Cerebellar nuclear complex (tissue), 1 donor: ENCODE measurements at places on chromosomes 4 and X.

- DNase-seq, result no peak
Measured at GRCh38 chr4:3313139-3313538, 20.3 kb downstream of the RGS12 start.

GRCh38 chr4:97577004-97577403 lies 566.3 kb downstream of the STPG2 start:
- DNase-seq, result no peak

DNA sequence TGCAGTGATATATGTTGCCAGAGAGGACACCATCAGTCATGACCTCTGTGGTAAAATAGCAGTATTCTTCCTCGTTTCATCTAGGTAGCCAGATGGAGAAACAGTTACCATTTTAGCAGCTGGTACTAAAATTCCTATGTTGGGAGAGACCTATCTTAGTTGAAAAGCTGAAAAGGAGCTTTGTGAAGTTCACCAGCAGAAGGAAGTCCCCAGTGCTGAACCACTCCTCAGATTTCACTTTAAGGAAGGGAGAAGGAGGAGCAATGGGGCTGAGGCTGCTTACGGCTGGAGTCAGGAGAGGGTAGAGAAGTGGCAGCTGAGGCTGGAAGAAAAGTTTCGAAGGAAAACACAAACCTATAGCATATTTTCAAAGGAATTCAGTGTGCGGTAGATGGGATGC lies 103.7 kb downstream of the ATXN3L start:
- no peak for DNase-seq

DNA sequence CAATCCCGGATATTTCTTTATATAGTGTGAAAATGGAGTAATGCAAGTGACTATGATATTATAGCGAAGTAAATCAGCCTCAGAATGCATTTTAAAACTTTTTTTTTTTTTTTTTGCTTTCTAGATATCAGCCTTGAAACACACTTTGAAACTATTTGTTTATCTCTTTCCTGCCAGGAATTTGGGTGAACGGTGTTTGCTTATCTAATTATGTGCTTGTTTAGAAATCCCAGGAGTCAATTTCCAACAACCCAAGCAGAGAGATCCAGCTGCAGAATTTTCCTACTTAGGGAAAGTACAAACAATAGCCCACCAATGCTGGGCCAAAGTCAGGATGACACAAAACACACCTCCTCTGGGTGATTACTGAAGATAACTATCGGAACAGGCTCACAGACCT lies 958.8 kb downstream of the PCDH18 start:
- DNase-seq, result no peak

- no peak for DNase-seq
Measured at GRCh38 chr4:15547392-15547791, 77.7 kb downstream of the CC2D2A start.

GRCh38 chr4:83664741-83665140 lies 128.8 kb downstream of the GPAT3 start:
- DNase-seq, result no peak

- no peak for DNase-seq
Measured at GRCh38 chr4:39469429-39470077, 10.7 kb downstream of the LIAS start.

GRCh38 chr4:154911097-154911496 lies 130.0 kb downstream of the RBM46 start:
- no peak for DNase-seq

- no peak for DNase-seq
Measured at GRCh38 chrX:105567082-105567481, 255.3 kb upstream of the NRK start.

- DNase-seq, result no peak
Measured at GRCh38 chrX:84735025-84735424, 232.8 kb upstream of the HDX start.

GRCh38 chr4:179563741-179564140 lies 2121.5 kb upstream of the AGA start:
- no peak for DNase-seq

GRCh38 chr4:924107-925096 lies 7.7 kb downstream of the GAK start:
- no peak for DNase-seq

DNA sequence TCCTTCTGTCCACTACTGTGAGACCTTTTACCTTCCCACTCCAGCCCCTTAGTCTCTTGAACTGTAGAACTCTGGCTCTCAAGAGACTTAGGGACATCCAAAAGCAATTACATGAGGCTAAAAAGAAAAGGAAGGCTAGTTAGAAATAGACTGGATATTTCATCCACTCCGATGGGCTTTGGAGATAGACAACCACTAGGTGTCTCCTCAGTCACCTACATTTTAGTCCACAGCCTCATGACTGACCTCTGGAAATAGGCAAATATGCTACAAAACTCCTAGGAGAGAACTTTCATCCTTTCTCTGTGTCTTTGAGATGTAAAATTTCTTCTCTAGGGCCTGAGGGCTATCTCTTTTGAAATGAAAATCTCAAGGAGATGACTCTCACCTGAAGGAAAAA lies 45.1 kb upstream of the LAMP2 start:
- no peak for DNase-seq

DNA sequence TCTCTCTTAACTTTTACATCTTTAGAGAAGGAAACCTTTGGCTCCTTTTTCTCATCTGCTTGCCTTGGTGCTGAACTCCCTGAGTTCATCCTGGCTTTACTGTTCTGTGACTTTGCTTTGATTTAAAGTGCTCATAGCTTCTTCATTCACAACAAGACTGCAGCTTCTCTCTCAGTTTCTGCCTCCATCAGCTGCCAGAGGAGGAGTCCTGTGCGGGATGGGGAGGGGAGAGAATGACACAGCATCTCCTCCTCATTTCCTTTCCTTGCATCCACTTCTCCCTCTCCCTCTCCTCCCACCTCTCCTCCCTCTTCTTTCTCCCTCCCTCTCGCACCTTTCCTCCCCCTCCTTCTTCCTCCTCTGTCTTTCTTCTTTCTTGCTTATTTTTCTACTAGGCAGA lies 42.0 kb downstream of the CBLL2 start:
- no peak for DNase-seq

DNA sequence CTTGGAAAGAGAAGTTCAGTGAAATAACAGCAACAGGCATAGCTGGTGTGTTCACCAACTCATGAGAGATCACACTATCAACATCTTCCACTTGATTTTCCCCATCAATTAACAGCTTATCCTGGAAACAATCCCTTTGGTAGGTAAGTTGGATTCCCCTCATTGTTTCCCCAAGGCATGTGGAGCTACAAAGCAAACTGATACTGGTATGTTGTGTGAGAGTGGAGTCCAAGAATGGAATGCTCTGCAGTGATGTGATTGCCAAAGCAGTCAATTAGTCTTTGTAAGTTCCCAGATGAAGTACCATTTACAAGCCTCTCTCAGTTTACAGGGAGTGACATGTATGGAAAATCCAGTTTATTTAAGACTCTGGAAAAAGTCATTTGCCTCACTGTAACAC lies 13.7 kb upstream of the XAGE2 start:
- no peak for DNase-seq

DNA sequence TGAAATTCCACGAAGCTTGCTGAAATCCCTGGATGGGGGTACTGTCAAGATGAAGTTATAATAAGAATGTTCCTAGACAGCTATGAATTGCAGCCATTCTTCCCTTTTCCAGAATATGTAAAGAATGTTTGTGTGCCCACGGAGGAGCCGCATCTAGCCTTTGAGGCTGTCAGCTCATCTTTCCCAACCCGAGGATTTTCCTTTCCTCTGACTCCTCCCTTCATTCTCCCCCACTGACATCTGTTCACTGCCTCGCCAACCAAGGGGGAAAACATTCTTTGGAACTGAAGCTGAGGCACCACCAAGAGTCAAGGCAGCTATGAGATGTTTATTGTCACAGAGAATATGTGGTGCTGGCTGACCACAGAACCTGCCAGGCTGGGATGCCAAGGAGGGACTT lies 8.8 kb downstream of the NHSL2 start:
- DNase-seq, result no peak

GRCh38 chr4:103098756-103099440 lies 736 bp downstream of the BDH2 start:
- no peak for DNase-seq

DNA sequence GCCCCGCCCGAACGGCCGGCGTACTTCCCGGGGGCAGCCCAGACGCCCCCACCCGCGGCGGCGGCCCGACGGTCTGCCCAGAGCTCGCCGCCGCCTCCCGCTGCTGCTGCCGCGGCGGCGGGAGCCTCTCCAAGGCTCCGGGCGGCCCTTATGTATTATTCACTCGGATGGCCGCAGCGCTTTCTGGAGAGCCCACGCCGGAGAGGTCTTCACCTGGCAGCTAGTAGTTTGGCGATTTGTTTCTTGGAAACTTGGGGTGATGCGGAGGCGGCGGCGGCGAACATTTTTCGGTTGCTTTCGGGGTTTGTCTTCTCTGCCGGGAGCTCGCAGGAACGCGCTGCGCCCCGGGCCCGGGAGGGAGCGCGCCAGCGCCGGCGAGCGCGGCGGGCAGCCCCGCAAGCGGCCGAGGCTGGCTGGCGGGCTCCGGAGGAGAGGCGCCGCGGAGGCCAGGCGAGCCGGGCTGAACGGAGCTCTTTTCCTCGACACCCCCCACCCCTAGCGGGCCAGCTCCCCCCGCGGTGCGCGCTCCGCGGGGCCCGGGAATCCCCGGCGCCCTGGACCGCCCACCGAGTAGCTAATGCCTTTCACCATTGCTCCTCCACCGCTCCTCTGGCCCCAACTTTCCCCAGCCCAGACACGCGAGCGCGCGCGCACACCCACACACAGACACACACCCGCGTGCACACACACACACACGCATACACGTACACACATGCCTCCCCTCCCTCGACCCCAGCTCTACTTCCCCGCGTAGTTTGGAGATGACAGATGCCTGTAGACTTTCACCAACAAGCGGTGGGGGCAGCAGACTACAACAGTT lies 113.5 kb downstream of the DHX15 start:
- DNase-seq, result no peak

DNA sequence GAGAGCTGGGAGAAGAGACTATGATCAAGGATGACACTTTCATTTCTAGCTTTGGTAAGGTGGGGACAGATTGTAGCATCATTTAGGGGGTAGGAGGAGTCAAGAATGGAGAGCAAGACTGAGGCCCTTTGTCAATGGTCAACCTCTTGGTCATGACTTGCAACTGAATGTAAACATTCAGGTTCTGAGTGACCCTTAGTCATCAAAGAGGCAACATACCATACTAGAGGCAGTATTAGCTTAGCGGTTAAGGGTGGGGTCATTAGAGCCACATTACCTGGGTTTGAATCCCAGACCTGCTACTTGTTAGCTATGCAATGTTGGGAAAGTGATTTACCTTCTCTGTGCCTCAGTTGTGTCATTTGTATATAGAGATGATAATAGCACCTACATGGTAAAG lies 76.5 kb downstream of the MED28 start:
- DNase-seq, result no peak

- DNase-seq, result no peak
Measured at GRCh38 chr4:119068529-119068962, 67.1 kb upstream of the MYOZ2 start.

- DNase-seq, result no peak
Measured at GRCh38 chrX:94524867-94525266, 850.9 kb downstream of the FAM133A start.

DNA sequence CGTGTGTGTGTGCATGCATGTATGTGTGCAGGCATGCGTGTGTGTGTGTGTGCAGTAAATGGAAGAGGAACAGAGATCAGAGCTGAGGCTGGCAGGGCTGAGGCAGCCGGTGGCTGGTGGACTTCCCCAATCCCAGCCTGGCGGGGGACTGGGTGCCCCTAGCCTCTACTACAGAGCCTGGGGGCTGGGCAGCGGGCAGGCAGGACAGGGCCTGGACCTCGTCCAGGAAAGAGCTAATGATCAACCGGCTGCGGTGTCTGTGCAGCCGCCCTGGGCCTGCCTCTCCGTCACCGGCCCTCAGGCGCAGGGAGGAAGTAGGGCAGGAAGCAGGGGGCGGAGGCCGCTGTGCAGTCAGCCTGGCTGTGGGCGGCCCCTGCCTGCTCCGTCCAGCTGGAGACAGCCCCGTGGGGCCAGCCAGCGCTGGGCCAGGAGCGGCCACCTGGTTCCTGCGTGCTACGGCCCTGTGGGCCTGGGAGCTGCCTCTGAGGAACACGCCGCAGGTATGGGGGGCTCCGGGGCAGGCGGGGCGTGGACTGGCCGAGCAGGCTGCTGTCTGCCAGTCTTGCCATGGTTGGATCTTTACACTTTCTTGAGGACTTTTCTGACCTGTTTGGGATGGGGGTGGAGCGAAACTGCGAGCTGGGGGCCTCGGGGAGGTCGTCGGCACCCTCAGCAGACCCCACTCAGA lies at the start of gene SH3TC1:
Gene SH3TC1 (plus strand): TSS at position 385 of the 688 bp plus-strand sequence. CDS start 5,905 bp downstream, outside the sequence.
- no peak for DNase-seq

- no peak for DNase-seq
Measured at GRCh38 chr4:76377911-76378310, 43.0 kb downstream of the CCDC158 start.

GRCh38 chr4:76723373-76723772 lies 174.6 kb downstream of the SOWAHB start:
- DNase-seq, result no peak

DNA sequence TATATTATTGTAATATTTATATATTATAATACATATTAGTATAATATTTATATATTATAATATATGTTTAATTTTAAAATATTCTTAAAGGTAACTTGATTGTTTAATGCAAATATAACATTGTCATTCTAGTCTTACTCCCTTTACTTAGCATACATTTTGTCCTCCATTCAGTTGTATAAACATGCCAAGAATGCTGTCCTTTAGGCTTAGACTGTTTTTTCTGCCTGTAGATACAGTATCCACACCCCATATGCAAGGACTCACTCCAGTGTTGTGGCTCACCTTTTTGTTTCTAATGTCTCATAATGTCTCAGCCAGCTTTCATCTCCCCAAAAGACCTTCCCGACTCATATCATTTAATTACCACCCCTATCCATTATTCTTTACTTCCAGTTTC lies 2110.0 kb downstream of the PCDH7 start:
- no peak for DNase-seq

GRCh38 chr4:105075045-105075444 lies 71.6 kb upstream of the TET2 start:
- no peak for DNase-seq

- DNase-seq, result no peak
Measured at GRCh38 chr4:141647966-141648365, 11.6 kb downstream of the IL15 start.

GRCh38 chr4:663438-664428 lies 10.3 kb downstream of the ATP5ME start:
- no peak for DNase-seq
